NCI-H524 treated with DMSO at 0.1 percent for 48 hours (cell line): ENCODE measurements at places on chromosomes 6 and 20.

DNA sequence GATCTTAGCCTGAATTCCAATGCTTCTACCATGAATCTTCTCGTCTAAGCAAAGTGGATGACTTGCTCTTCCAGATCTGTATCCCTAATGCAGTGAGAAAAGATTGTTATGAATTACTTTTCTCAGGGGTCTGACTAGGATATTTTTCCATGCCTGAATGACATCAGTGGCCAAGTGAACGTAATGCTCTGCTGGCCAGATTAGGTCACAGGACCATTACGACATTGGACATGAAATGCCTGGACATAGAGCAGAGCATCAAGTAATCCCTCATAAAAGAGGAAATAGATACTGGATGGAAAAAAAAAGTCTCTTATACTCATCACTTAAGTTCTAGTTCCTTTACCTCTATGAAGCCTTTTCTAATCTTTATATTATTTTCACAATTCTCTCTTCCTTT lies 12.1 kb upstream of the THEMIS start:
- no peak for DNase-seq

GRCh38 chr6:69390125-69390524 lies 406.7 kb downstream of the LMBRD1 start:
- DNase-seq = no peak

DNA sequence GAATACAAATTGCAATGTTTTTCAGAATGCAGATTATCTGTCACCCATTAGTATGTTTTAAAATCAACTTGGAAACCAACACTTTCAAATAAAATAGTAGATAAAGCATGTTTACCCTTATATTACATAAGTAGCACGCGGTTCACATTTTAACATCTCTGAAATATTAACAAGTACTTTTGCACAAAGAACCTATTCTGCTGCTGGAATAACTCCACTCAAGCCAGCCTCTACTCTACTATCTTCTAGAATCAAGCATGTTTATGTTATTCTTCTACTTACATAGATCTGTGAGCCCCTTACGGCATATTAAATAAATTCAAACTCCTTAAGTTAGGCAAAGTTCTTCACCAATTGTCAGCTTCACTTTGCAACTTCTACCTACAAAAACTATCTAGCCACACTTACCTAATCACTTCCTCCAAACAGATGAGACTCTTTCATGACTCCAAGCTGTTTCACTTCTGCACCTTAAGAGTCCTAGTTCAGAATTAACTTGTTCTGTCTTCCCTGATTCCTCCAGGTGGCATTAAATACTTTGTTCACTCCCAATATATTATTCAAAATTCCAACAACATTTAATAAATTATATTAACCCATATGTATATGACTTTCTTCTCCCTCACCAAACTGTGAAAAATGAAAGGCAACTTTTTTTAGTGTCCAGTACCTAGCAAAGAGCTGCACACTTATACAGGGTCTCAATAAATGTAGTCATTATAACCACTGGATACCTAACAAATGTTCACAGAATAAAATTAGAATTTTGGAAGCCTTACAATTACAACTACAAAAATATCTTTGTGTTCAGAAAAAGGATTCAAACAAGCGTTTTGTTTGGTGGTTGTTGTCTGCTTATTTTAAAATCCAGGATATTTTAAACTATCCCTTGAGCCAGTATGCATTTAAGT lies 12.1 kb downstream of the CEP85L start:
- DNase-seq = no peak

DNA sequence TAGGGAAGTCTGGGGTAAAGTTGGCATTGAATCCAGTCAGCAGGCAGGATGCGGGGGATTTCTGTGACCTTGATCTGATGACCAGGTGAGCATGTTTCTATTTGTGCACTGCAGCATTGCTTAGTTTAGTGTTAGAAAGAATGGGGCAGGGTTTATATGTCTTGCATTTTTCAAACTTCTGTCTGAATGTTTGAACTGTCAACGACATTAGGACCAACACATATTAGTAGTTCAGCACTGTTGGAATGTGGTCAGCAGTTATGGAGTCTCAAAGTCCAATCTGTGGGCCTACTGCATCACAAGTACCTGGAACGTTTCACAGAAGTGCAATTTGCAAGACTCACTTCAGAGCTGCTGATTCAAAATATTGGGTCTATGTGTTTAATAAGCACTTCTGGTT lies 276.6 kb upstream of the BMP2 start:
- DNase-seq = no peak

GRCh38 chr6:140124498-140124897 lies 750.0 kb upstream of the CITED2 start:
- DNase-seq = no peak

DNA sequence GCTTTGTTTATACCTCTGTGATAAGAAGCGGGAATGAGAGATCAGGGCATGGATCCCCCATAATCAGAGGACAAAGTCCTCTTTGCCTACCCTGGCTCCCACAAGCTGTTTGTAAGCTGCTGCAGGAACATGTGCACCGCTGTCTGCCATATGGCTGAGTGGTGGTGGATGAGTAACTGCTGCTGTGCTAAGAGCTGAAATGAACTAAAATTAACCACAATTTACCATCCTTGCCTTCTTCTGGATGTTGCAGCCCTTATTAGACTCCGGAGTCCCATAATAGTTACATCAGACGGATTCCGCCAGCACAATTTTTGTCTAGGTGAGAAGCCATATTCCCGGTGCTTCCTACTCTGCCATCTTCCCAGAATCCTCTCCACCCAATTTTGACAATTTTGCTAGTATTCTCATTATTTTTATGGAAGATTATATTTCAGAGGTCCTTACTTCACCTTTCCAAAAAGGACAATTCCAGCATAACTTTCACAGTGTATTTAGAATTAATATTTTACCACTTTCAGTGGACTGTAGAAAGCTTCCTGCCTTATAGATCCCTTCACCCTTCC lies 6.0 kb upstream of the CMTR1 start:
- no peak for DNase-seq

DNA sequence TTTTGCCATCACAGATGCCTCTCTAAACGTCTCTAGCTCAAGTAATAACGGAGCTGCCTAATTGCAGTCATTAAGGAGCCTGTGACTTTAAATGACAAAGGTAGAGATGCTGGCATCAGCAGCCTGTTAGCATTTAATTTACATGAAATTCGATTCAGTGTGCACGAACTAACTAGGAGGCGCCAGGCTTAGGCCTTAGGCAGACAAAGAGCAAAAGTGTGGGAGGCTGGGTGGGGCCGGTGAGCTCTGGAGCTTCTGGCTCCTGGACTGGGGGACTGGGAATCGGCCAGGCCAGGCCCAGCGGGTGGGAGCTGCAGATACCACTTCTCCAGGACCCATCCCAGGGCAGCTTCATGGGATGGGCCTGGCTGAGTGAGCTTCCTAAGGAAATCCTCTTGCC lies 170.0 kb upstream of the AGPAT4 start:
- peak; percentile 32 for DNase-seq

- DNase-seq = no peak
Observed at GRCh38 chr6:10412461-10413261, 2.2 kb downstream of the TFAP2A start.

- DNase-seq = no peak
Observed at GRCh38 chr20:6269168-6269873, 146.5 kb upstream of the FERMT1 start.

- no peak for DNase-seq
Observed at GRCh38 chr20:40265825-40266533, 423.1 kb downstream of the MAFB start.

DNA sequence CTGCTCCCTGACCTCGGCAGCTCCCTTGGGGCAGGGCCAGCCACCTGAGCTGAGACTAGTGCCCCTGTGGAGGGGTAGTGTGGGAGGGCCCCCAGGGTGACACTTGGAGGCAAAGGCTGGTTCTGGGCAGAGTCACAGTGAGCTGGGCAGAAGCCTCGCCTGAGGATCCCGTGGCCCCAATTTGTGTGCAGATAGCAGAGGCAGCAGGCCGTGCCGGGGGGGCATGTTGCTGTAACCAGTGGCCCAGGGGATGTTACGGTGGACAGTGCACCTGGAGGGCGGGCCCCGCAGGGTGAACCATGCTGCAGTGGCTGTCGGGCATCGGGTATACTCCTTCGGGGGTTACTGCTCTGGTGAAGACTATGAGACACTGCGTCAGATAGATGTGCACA lies 2.9 kb downstream of the KLHDC3 start:
- DNase-seq = no peak

DNA sequence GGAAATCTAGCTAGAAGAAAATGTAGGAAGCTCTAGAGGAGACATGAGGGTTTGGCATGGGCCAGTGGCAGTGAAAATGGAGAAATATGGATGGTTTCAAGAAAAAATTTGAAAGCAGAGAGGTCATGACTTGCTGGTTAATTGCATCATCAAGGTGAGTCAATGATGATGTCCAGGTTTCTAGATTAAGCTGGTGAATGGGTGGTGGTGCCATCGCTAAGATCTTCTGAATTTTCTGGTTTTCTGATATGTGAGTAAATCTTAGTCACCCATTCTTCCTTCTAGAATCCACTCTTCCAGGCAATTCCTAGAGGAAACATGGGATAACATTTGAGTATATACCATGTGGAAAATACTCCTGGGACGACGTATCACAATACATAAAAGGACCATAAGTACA lies 25.0 kb downstream of the SH3BGRL2 start:
- DNase-seq = no peak

- peak; percentile 57 for DNase-seq
Observed at GRCh38 chr6:133568970-133569889, 319.7 kb upstream of the TCF21 start.

DNA sequence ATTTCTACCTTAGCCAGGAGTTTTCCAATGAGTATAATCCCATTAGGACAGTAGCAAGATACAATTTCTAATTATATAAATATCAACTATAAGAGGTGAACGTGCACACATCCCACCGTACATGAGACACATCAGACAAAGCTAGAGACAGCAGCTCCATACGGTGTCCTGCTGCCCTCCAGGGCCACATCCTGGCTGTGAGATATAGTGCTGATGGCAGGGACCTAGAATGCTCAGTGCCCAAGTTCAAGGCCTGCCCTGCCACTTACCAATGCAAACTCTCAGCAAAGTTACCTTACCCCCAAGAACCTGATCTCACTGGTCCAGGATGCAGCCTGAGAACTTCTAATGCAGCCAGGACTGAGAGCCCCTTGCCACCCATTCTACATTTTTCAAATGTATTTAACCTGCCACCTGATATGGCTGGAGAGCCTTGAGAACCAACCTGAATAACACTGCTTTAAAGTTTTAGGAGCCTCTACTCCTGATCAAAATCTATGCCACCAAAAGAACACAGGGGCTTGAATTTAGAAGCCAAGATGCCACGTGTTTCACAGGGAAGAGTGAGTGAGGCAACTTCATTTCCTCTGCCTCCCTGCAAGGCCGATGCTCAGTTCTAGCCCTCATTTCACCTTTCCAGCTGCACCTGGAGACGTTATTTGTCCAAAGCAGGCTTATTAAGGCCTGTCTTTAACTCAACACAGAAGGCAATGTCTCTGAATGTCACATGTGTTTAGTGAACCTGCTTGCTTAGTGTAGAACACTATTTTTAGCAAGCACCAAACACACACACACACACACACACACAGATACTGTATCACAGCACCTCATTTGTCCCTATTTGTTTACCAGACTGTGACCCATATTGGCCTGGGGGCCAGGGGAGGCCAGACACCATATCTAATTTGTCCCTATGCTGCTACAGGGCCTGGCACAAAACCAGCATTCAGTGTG lies 6.1 kb downstream of the NFATC2 start:
- no peak for DNase-seq

- no peak for DNase-seq
Observed at GRCh38 chr6:150291968-150292710, 76.7 kb upstream of the IYD start.

DNA sequence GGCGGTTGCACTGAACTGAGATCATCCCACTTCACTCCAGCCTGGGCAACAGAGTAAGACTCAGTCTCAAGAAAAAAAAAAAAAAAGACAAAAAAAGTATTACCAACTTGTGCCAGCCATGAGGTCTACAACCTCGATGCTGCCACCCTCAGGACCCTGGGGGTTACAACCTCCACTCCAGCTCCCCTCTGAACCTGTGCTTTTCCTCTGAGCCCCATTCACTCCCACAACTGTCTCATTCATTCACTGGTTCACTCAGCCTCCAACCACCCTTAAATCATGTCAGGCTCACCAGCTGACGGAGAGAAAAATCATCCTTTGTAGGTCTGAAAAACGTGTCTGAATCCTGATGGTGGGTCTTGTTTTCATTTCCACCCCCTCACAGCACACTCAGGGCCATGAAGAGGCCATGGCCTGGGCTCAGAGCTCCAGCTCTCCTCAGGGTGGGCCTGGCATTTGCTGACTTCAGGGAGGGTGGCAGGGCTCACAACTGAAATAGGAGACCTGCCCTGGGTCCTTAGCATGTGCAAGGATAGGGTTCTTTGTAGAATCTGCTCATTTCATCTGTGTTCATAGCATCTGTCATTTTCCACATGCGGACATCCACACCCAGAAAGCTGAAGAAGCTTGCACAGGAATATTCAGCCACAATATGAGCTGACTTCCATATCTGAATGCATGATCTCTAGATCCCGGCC lies 1.9 kb upstream of the ULBP1 start:
- no peak for DNase-seq

GRCh38 chr6:108175592-108176279 lies 9.9 kb downstream of the NR2E1 start:
- DNase-seq = no peak

- no peak for DNase-seq
Observed at GRCh38 chr6:157096522-157096921, 226.8 kb downstream of the TMEM242 start.

GRCh38 chr6:135310291-135310690 lies 129.2 kb downstream of the MYB start:
- peak; percentile 7 for DNase-seq

- DNase-seq = no peak
Observed at GRCh38 chr20:63028461-63028921, 21.7 kb upstream of the BHLHE23 start.

GRCh38 chr6:88089708-88090107 lies 42.1 kb downstream of the SPACA1 start:
- DNase-seq = no peak

DNA sequence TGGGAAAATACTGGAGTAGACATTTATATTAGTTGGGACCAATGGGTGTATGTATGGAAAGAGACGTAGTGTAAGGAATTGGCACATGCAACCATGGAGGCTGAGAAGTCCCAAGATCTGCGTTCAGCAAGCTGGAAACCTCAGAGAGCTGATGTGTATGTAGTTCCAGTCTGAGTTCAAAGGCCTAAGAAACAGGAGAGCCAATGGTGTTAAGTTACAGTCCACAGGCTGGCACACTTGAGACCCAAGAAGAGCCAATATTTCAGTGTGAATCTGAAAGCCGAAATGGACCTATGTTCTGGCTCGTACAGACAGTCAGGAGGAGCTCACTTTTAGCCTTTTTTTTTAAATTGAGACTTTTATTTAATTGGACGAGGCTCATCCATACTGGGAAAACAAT lies 244.2 kb downstream of the CDKAL1 start:
- DNase-seq = no peak

GRCh38 chr6:145189836-145190235 lies 545.5 kb downstream of the EPM2A start:
- no peak for DNase-seq

- no peak for DNase-seq
Observed at GRCh38 chr20:53681352-53682212, 87.9 kb upstream of the ZNF217 start.

DNA sequence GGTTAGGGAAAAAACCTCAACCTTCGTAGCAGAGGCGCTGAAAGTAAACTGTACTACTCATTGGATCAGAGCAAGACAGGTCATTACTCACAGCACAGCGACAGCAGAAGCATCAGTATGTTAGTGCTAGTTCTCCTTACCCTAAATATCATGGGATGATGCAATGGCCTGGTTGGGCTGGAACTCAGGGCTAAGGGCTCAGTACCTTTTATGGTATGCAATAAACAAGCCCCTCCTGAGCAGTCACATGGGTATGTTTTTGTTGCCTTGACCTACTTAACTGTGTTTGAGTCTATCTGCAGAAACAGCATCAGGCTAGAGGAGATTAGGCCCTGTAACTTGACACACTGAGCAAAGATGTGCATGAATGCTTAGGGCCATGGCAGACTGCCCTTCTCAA lies 369.4 kb upstream of the IMPG1 start:
- DNase-seq = no peak
